Activated T-cell treated with anti-CD3 and anti-CD28 coated beads, Interleukin-2, amount 50 U/mL, for 72 hours (primary cell): ENCODE measurements at places on chromosomes 5 and 9. TPM values are rescaled to one million over a fixed set of nuclear protein-coding genes. Genes with fewer than 3 reads are reported as not detected.

The ACTBL2 gene
- total RNA-seq: not detected

The TIGD6 gene
- 2.6 TPM for total RNA-seq

- DNase-seq: no peak
Measured at GRCh38 chr5:66164044-66164790, 20.1 kb downstream of the SREK1 start.

GRCh38 chr9:37706290-37706689 lies 47.3 kb upstream of the TRMT10B start:
- no peak for DNase-seq
